ENCODE measurements at places on chromosomes 11 and 22.

- no peak for DNase-seq
Measured at GRCh38 chr11:82038154-82038553, 695.5 kb downstream of the FAM181B start.

- no peak for DNase-seq
Measured at GRCh38 chr11:95559899-95560298, 229.7 kb downstream of the FAM76B start.

- peak; percentile 77 for DNase-seq
Measured at GRCh38 chr11:11977206-11977938, 31.1 kb downstream of the DKK3 start.

DNA sequence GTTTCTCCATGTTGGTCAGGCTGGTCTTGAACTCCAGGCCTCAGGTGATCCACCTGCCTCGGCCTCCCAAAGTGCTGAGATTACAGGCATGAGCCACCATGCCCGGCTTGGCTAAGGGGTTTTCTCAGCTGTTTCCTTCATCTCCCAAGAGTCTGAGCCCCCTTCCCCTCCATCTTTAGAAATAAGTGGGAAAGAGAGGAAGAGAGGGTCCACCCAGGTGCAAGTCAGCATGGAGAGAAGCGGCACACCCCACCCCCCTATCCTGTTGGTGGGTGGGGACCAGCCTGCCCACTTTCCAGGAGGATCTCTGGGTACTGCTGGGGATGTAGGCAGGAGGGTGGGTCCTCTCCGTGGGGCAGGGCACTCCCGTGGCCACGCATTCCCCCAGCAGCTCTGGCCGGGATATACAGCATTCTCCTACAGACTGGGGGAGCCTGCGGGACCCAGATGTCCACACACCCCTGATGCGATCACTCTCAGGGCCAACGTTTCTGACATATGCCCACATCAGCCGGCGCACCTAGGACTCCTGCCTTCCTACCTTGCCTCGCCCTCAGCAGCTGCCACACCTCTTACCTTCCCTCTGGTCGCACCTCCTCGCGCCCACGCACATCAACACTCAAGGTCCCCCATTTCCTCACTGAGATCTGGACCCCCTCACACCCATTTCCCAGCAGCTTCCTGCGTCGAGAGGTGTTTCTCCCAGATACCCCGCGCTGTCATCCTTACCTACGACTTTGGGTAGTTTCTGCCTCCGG lies 8.9 kb downstream of the SCARF2 start:
- DNase-seq = no peak

GRCh38 chr11:131468565-131468964 lies 98.2 kb downstream of the NTM start:
- no peak for DNase-seq

GRCh38 chr11:12963792-12964536 lies 45.2 kb upstream of the RASSF10 start:
- DNase-seq = peak; percentile 9

GRCh38 chr11:121670805-121671282 lies 218.1 kb upstream of the SORL1-AS1 start:
- no peak for DNase-seq

- no peak for DNase-seq
Measured at GRCh38 chr11:70687716-70688115, 289.4 kb downstream of the CTTN start.

DNA sequence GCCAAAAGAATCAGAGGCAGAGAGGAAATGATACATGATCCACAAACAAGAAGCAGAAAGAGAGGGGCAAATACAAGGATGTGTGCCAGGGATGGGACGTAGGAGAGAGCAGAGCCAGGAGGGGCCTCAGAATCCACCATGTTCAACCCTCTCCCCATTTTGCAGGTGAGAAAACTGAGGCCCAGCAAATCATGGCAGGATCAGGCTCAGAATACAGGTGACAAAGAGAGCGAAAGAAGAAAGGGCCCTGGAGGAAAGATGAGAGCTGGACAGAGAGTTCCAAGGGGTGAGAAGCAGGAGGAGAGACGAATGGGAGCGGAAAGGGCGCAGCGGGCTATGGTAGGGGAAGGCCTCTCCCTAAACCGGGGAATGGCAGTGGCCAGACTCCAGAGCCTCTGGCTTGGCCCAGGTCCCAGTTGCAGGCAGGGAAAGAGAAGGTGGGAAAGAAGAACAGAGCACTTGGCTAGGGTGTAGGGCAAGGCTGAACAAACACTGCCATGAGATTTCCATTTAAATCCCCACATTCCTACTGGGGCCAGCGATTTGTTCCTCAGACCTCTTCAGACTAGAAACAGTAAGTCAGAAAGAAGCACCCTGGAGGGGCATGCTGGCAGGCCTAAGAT lies 44.4 kb upstream of the TSKU start:
- no peak for DNase-seq

GRCh38 chr22:27080036-27080578 lies 422.7 kb downstream of the MIAT start:
- DNase-seq = no peak

GRCh38 chr11:122248939-122249338 lies 132.9 kb upstream of the BLID start:
- no peak for DNase-seq

- no peak for DNase-seq
Measured at GRCh38 chr11:34910817-34911216, 5.4 kb downstream of the APIP start.

DNA sequence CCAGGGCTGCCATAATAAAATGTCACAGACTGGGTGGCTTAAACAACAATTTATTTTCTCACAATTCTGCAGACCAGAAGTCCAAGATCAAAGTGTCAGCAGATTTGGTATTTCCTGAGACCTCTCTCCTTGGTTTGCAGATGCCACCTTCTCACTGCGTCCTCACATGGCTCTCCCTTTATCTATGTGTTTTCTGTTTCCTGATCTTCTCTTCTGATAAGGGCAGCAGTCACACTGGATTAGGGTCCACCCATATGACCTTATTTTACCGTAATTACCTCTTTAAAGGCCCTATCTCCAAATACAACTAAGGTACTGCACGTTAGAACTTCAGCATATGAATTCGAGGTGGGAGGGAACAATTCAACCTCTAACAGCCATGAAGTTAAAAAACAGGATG lies 238.9 kb upstream of the API5 start:
- no peak for DNase-seq

DNA sequence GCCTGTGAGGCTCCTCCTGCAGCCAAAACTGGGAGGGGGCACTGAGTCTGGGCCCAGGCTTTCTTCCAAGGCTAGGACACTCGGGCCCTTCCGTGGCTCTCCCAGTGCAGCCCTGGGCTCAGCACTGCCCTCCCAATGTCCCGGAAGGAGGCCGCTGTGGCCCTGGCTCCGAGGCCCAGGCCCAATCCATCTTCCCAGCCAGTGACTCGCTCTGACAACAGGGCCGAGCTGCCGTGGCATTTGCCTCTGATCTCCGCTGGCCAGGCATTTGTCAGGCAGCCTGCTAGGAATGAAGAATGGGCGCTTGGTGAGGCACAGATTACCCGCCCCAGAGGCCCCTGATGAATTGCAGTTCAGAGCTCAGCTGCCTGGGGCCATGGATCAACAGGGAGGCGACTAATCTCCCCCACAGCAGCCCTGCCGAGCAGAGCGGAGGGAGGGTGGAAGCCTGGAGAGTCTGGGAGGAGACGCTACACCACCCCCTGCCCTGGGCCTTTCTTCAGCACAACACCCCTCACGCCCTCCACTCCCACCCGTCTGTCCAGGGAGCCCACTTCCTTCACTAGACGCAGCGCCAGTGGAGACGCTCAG lies 8.3 kb downstream of the FXYD2 start:
- no peak for DNase-seq

GRCh38 chr11:45872651-45873356 lies 12.6 kb upstream of the MAPK8IP1 start:
- peak; percentile 70 for DNase-seq

DNA sequence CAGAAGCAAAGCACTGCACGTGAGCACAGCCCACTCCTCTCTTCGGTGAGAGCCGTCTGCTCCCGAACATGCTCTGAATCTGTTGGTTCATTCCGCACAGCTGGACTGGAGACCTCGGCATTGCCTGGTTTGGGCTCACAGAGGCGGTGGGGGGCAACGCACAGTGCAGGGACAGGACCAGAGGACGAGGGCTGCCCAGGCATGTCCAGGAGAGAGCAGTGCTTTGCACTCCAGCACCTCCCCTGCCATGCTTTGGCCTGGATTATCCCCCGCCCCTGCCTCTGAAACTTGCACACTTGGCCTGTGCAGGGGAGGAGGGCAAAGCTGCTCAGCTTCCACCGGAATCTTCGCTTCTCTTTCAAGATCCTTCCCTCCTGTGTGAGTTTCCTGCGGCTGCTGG lies 536.5 kb downstream of the BRD1 start:
- no peak for DNase-seq

DNA sequence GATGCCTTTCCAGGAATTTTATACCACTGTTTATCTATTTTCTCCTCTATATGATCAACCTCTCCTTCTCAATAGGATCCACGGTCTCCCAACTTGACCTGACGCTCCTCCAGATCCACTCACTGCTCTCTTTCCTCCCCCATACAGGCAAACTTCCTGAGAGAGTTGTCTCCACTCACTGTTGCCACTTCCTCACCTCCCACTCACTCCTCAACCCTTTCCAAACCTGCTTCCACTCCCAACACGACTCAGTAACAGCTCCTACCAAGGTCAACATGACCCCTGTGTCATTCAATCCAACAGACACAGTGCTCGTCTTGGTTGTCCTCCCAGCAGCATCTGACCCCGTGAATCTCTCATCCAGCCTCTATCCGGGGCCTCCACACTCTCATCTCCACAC lies 3.1 kb downstream of the APBB1 start:
- no peak for DNase-seq

DNA sequence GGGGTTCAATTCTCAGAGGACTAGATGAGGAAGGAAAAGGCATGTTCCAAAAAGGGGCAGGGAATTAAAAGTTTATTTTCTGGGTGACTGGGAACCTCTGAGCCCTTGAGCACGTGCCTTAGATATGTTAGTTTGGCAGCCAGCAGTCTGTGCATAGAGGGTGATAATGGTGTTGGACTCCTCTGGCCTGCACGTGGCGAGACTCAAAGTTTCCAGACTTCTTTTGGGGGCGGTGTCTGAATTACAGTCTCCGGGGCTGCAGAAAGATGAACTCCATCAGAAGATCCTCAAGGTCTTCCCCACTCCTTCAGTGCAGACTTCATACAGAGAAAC lies 861 bp upstream of the ZNRF3 start:
- DNase-seq = no peak

GRCh38 chr11:81874635-81875034 lies 859.0 kb downstream of the FAM181B start:
- DNase-seq = no peak

DNA sequence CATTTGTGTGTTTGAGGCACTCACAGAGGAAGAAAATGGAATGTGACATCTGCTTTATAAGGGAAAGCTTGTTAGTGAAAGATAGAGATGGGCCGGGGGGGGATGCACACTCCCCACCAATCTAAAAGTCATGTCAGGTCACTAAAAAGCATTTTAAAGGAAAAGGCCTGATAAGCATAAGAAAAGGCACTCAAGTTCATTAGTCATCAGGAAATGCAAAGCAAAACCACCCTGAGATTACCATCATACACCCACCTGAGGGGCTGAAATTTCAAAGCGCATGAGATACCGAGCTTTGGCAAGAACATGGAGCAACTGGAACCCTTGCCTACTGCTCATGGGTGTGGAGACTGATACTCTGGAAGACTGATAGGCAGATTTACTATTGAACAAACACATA lies 77.9 kb upstream of the ANO1 start:
- no peak for DNase-seq

GRCh38 chr22:41745968-41746367 lies 46.7 kb downstream of the MEI1 start:
- no peak for DNase-seq

- DNase-seq = no peak
Measured at GRCh38 chr11:67649634-67650510, 658 bp downstream of the ACY3 start.

- DNase-seq = no peak
Measured at GRCh38 chr22:41264408-41264941, 21.5 kb downstream of the RANGAP1 start.

- DNase-seq = no peak
Measured at GRCh38 chr22:47083379-47083986, 321.0 kb downstream of the TBC1D22A start.

GRCh38 chr11:67282876-67283371 lies 6.2 kb upstream of the ANKRD13D start:
- no peak for DNase-seq

GRCh38 chr11:61484541-61484940 lies 24.0 kb upstream of the LRRC10B start:
- no peak for DNase-seq

GRCh38 chr11:60978546-60979380 lies 7.3 kb downstream of the CD6 start:
- no peak for DNase-seq

DNA sequence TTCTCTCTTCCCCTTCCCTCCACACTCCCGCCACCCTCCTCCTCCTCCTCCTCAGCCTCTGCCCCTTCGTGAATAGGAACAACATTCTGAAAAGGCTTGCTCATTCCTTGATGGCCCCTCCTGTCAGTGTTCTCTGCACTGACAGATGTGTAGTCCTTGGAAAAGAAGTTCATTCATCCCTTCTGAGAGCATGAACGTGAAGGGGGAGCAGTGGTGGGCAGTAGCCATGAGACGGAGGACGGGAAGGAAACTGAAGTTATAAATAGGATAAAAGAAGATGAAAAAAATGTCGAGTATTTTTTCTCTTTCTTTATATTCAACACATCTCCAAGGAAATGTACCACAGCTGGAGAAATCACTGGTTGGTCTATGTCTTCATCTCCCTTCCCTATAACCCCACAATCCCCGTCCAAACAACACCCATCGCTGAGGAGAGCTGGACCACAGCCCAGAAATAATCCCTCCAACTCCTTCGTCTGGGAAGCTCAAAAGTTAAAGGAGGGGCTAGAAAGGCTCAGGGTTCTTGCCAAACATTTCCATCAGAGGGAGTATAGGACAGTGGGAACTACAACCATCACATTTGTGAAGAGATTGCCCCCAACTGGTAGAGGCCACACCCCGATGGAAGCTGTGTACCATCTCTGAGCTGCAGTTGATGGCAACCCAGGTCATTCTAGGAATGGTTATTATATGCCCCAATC lies 33.5 kb downstream of the ETS1 start:
- DNase-seq = no peak
